ENCODE measurements at places on chromosomes 3 and 15.
A peak's percentile ranks its signal among the peaks of the same experiment; 100 is the strongest.

GRCh38 chr3:160644491-160644890 lies 32.5 kb upstream of the ARL14 start:
- DNase-seq, result no peak

DNA sequence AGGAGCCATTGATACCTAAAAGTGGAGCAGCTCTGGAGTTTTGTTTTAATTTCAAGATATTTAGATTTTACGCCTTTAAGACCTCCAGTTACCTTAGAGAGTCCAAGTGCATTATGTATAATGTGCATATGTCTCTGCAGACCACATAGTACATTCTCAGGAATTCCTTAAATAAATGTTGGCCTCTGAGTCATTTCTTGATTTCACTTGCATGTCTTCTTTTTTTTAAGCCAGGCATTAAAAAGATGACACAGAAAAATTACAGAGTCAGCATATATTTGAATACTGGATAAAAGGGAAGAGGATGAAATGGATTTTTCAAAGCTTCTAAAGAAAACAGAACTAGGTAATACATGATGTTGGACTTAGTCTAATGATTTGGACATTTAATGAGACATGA lies 125.2 kb downstream of the TMCO5A start:
- no peak for DNase-seq

GRCh38 chr15:72169236-72169920 lies 28.2 kb downstream of the GRAMD2A start:
- DNase-seq, result no peak

- DNase-seq, result no peak
Measured at GRCh38 chr3:20064387-20064786, 24.1 kb downstream of the KAT2B start.

DNA sequence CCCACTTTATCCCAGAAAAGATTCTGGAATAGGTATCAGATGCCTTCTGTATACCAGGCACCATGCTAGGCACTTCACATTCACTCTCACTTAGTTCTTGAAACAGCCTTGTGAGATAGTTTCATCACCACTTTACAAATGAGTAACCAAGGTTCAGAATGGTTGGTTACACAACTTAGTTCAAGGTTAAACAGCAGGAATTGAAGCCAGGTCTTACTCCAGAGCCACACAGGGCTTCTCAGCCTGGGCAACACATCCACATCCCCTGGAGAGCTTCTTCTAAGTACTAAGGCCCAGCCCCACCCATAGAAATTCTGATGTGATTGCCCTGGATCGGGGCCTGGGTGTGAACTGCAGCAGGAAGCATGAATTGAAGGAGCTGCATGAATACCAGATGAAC lies 18.6 kb downstream of the WHAMM start:
- DNase-seq, result no peak

- DNase-seq, result no peak
Measured at GRCh38 chr3:195129644-195130492, 141.1 kb downstream of the XXYLT1 start.

DNA sequence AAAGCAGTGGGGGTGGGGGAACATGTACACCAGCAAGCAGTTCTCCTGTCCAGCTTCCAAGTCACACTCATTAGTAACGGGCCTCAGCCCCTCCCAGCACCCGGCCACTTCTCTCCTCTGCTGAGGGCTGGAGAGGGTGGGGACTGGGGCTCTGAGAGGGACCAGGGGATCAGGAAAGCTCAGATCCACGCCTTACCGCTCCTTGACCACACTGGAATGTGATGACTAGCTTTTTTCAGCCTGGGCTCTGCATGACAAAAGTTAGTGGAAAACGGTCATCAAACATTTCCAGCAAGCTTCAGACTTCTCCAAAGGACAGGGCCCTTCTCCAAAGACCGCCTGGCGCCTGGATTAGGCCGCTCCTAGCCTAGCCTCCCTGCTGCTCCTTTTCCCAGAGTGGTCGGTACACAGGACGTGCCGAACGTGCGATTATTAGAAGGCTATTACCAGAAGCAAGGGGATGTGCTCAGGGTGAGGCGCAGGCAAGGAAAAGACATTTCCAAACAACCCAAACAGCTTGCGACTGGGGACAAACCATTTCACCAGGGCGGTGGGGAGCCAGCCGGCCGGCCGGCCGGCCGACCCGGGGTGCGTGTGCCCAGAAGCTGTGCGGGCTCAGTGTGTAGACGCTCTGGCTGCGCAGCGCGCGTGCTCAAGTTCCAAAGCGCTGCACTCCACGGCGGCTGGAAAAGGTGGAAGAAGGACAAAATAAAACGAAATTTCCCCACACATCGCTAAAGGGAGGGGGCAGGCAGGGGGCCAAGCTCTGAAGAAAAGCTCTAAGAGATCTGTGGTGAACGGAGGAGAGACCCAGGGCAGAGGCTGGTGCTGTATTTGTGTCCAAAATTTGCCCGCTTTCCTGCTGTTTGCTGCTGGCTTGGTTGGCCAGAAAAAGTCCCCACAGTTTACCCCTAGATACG lies 51.0 kb upstream of the SSR3 start:
- no peak for DNase-seq

DNA sequence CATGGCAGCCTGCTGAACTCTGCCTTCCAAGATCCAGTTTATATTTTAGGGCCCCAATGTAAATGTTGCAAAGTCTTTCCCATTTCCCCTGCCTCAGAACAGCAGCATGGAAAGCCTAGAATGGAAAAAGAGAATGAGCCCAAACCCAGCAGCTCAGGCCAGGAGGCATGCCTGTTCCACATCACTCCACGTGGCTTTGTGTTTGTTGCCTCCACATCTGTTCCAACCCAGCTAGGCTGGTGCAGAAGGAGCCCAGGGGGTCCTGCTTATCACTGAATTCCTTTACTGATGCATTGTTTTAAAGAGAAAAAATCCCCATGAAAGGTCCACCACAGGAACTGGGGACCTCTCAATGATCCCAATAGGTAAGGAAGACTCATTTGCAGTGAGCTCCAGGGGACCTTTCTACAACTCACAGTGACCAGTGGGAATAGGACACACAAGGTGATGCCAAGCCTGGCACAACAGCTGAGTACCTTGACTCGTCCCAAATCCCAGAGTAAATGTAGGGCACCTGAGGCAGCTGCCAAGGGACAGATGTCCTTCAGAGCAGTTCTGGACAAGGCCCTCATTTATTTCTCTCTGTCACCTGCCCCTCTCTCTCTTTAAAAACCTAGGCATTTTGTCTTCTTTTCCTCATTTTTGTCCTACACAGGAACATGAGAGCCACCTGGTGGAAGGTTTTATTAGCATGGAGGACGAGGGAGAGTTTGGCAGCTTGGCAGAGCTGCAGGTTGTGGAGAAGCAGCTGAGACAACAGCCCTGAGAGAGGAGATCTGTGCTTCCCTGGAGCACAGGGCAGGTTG lies 41.7 kb upstream of the ADAMTS17 start:
- DNase-seq, result no peak

DNA sequence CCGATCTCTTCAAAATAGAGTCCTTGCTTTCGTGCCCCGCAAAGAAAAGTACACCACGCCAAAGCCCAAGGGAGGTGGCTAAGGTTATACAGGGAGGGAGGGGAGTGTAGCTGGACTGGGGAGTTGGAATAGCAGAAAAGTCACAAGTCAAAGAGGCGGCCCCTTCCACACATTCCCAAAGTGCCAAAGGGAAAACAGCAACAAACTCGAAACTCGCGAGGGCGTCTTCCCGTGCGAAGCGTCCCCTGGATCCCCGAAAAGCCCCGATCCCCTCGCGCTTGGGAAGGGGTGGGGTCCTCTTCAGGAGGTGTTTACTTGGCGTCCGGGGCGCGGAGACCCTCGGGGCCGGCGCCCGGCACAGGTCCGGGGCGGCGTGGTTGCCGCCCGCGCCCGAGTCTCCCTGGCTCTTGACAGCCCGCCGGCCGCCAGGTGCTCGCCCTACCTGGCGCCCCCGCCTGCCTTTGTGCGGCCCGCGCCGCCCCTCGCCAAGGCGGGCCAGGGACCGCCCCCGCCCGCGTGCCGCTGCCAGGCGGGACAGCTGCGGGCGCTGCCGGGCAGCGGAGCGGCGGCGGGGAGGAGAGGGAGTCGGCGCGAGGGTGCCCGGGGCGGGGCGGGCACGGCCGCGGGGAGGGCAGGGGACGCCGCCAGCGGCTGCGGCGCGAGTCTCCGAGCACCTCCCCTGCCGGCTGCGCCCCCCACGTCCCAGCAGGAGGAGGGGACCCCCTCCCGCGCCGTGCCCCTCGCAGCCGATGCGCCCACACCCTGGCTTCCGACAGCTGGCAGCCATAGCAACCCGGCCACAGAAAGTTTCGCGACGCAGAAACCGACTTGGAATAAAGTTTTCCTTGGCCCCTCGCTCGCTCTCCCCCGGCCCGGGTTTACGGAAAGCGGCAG lies 966 bp downstream of the MYO1E start:
- DNase-seq, result no peak

GRCh38 chr3:184733971-184734608 lies 22.2 kb upstream of the MAGEF1 start:
- peak; percentile 19 for DNase-seq

- DNase-seq, result no peak
Measured at GRCh38 chr15:31845791-31846190, 184.5 kb upstream of the CHRNA7 start.

- DNase-seq, result no peak
Measured at GRCh38 chr3:94416768-94417167, 353.9 kb downstream of the NSUN3 start.

GRCh38 chr3:55951388-55951787 lies 464.3 kb upstream of the WNT5A start:
- no peak for DNase-seq

GRCh38 chr3:11530153-11530721 lies 113.5 kb downstream of the VGLL4 start:
- peak; percentile 96 for DNase-seq

GRCh38 chr3:27715454-27715806 lies 6.7 kb downstream of the EOMES start:
- DNase-seq, result no peak

DNA sequence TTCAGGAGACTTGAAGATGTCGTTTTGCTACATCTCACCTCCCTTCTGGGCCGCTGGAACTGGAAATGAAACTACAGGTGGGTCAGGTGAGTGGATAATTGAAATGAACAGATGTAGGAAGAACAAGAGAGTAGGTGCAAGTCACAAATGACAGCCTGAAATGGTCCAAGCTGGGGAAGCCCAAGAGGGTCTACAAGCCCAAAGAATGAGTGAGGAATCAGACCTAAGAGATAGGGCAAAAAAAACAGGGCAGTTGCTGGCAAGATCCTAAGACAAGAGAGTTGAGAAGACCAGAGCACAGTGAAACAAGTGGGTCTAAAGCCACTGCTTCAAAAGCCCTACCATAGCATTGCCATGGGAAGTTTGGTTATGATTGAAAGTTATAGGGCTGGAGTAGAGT lies 67.4 kb upstream of the SNRK start:
- no peak for DNase-seq

GRCh38 chr3:126498929-126499328 lies 18.6 kb downstream of the UROC1 start:
- no peak for DNase-seq

DNA sequence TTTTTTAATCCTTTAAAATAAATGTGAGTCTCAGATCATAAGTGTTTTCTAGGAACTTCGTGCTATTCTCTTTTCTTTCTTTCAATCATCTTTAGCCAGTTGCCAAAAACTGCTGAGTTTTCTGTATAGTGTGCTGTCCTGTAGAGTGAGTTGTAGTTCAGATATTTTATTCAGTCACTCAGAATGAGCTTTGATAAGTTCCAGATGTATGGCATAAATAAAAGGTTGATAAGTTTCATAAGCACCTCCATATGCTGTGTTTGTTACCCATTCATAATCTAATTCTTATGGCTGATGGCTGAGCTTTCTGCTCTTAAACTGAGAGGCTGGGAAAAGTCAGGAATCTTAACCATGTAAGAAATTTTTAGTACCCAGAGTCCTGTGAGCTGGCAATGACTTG lies 59.3 kb upstream of the COL6A6 start:
- no peak for DNase-seq

DNA sequence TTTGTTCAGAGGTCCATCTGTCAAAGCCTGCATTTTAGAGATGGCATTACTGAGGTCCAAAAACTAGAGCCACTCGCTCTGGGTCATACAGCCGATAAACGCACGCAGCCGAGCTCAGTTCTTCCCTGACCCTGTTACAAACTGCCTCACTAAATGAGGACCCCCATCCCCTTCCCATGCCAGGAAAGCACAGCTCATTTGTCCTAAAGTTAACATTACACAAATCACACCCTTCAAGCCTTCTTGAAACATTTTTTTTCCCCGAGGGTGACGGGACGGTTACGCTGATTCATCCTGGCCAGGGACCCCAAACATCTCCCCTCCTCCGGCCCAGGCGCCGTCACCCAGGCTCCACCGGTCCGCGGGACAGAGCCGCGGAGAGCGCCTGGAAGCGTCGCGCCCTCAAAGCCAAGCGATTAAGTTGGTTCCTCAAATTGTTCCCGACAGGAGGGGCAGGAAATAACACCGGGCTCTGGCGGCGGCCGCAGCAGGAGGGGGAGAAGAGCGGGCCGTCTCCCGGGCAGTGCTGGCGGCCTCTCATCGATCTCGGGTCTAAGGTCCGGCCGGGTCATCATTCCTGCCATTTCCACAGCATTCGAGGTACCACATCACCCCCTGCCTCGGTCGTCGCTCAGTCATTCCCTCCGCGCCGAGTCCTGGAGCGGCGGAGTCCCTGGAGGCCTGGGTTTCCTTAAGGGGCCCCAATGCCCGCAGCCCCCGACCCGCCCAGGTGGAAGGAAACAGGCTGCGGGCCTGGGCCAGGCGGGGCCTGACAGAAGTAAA lies 619 bp upstream of the CMTM8 start:
- no peak for DNase-seq

DNA sequence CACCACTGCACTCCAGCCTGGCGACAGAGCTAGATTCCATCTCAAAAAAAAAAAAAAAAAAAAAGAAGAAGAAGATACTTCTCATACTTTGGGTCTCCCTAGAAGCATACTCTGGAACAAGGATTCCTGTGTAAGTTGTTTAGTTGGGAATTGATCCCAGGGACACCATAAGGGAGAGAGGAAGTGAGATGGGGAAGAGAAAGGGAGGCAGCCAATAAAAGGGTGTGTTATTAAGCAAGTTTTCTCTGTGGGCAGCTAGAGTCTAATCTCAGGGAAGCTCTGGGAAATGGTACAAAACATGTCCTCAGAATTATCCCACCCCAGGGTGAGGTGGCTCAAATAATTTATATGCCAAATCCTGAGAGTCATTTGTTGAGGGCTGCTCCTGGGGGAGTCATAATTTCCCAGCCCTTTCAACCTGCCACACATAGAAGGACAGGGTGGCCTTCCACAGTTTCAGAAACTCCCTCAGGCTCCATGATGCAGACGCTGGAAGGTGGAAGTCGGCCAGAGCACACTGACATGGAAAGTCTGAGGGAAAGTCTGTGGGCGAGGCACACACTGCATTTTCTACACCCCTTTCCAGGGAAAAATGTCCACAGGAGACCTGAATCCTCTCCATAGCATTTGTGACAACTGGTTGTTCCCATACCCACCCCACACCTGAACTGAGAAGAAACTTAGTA lies 86.4 kb upstream of the SLC4A7 start:
- no peak for DNase-seq

- DNase-seq, result no peak
Measured at GRCh38 chr3:56800130-56800831, 1.5 kb downstream of the ARHGEF3 start.

GRCh38 chr15:96497951-96498350 lies 167.5 kb downstream of the NR2F2 start:
- DNase-seq, result no peak

GRCh38 chr3:177190756-177191681 lies 6.3 kb downstream of the TBL1XR1 start:
- DNase-seq, result no peak
